Stimulated activated naive CD4-positive, alpha-beta T cell (primary cell): ENCODE measurements at places on chromosomes 3 and 15.
A peak's percentile ranks its signal among the peaks of the same experiment; 100 is the strongest.

DNA sequence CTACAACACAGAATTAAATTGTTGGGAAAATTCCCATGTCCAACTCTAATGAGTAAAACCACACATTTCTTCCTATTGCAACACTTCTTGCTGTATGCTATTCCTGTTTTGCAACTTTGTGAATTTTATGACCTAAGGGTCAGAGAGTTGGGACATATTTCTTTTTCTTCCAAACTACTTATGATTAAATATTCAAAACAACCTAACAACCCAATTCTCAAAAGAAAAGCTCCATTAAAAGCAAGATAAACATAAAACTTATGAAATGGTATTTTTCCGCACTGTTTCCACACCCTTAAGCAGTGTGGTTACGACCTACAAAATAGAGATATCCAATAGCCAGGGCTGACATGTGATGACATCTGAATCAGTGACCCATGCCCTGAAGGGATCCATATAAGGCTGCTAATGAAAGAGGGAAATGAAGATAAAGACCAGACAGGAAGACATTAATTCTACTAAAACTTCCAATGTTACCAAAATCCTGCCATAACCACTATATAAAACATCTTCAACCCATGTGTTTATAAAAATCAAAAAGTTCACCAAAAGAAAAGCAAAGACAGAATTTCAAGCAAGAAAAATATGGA lies 45.6 kb downstream of the DMXL2 start:
- no peak for DNase-seq

GRCh38 chr3:129971351-129972052 lies 3.0 kb upstream of the TRH start:
- DNase-seq, result no peak

DNA sequence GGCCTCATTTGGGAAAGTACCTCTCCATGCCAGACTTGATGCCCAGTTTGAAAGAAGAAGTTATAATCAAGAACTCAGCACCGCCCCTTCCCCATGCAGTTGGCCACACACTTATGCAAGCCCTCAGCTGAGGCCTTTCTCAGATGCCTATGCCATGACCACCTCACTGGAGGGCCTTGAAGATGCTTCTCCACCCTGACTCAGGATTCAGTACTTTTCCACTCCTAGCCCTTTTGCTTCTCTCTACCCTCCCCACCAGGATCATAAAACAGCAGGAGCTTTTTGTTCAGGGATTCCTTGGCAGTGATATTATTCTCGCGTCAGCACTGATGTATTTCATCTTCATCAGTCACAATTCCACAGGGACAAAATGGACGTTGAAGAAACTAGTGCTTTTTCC lies 313.5 kb downstream of the PYDC2 start:
- DNase-seq, result no peak

GRCh38 chr3:129558772-129559564 lies 16.0 kb downstream of the H1-8 start:
- no peak for DNase-seq

DNA sequence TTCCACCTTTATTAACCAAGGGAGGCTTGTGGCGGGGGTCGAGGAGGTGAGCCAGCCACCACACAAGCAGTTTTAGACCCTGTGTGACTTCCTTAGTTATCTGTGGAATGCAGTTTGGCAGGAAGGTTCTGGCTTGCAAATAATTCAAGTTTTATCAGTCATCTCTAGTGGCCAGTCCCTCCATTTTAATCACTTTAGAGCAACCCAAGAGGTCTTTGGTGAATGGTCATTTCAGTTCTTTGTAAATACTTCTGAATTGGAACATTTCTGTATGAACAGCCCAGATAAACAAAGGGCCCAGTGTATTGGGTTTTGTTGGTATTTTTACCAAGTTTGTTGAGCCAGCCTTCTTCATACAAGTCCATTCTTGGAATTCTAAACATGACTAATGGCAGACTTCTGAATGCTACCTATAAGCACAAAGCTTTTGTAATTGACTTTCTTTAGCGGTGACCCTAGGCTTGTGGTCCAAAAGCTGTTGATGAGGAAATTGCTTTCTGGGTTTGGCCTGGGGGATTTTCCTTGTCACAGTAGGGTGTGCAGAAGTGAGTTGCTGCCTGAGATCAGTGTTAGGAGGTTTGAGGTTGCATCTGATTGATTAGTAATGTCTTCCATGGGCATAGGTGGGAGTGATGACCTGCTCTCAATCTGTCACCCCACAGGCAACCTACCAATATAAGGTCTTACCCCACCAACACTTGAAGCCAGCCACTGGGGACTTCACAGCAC lies 193.3 kb upstream of the TOPAZ1 start:
- DNase-seq, result no peak

DNA sequence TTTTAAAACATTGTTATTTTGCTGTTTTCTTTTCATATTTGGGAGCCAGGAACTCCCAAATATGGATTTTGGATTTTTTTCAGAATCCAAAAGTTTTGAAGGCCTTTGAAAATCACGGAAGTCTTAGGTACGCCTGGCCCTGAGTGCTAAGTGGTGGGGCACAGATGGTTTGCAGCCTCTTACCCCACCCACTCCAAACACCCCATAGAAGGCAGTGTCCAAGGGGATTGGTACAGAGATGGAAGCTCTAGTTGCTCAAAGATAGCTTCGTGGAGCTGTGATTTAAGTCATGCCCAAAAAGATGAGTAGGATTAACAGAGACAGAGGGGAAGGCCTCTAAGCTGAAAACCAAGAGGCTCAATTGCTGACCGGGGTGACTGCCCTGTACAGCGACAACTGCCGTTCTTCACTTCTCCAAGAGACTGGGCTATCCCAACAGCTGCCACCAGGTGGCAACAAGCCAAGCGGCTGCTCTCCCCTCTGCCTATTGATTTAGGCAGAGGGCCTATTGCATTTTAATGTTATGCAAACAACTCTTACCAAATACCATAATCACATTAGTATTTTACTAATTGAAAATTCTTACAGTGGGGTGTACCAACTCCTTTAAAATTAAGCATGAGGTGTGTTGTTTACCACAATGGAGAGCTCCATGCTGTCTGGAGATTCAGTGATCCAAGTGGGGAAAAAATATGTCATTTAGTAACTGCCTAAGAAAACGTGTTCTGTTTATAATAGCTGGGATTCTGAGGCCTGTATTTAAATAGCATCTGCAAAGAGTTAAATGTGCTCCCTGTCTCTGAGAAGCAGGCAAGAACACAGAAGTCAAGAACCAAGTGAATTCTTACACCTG lies 64.0 kb upstream of the C15orf61 start:
- peak; percentile 68 for DNase-seq

- no peak for DNase-seq
These were observed 36.6 kb downstream of the SLCO2A1 start for GRCh38 chr3:133992951-133993620.

DNA sequence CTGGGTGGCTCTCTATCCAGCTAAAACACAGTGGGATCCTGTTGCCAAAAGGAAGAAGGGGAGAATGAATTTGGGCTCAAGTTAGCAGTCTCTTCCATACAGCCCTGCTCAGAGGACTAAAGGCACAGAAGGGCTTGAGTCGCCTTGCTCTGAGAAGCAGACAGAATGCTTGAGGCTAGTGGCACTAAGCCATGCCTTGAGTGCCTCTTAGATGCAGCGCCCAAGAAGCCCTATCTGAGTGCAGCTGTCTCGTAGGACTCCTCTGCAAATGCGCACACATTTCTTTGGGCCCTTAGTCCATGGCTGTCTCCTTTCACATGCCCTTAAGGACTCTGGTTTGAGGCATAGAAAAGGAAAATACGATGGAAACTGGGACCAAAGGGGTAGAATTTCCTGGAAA lies 211.3 kb upstream of the CHRM5 start:
- no peak for DNase-seq

- DNase-seq, result no peak
These were observed 613.4 kb downstream of the MCTP2 start for GRCh38 chr15:94844538-94845389.

- DNase-seq, result no peak
These were observed 1.5 kb downstream of the MELTF start for GRCh38 chr3:197027896-197028727.

- DNase-seq, result no peak
These were observed 83.2 kb upstream of the PLSCR4 start for GRCh38 chr3:146334151-146334550.

DNA sequence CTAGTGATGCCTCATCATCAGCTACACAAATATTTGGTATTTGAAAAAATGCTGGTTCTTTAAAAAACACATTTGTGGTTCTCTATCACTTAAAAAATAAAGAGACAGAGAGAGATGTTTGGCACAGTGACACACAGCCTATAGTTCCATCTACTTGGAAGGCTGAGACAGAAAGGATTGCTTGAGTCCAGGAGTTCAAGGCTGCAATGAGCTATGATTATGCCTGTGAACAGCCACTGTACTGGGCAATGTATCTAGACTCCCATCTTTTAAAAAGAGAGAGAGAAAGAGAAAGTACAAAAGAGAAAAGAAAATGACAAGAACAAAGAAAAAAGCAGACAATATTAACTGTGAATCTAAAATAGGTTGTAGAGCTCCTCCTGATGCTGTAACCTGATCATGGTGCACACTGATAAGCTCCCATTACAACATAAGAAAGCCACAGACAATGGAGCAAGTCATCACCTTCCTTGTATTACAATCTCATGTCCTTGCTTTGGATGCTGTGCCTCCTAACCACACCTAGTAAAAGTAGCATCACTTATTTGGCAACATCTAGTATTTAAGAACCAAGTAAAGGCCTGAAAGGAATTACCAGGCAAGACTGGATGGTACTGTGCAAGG lies 31.7 kb upstream of the MAP4 start:
- DNase-seq, result no peak

GRCh38 chr3:100463002-100463401 lies 29.4 kb upstream of the TMEM45A start:
- DNase-seq, result no peak

DNA sequence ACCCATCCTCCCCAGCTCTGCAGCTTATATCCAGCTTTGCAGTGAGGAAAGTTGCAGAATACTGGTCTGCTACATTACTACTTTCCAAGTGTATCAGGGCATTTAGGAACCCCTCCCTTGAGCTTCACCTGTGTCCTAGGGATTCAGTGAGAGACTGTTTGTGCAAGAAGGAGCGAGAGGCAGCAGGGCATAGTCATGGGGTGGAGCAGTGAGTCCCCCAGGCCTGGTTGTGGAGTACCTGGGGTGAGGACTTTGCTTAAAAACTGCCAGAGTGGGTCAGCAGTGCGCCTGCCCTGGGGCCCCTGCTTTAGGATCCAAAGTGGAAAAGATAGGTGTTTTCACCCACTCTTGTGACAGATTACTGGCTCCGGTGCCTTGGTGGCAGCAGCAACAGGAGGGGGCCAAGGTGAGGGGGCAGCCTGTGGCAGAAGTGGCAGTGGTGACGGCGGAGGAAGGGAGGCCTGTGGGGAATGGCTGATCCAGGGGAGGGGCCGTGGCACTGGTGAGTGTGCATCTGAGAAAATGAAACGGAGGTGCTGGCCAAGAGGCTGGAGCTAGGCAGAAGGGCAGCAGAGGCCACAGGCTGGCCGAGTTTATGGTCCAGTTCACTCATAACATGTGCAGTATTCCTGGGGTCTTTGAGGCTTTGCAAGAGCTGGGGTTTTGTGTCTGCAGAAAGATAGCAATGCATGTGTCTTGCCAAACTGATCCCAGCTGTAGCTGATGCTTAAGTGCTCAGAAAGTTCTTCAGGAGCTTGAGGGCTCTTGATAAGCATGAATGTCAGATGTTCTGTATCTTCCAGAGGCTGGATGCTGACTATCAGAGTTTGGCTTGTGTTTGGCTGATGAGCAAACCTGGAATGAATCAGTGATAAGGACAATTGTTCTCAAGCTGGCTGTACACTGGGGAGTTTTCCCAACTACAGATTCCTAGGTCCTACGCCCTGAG lies 43.4 kb downstream of the GOLGA6A start:
- no peak for DNase-seq

DNA sequence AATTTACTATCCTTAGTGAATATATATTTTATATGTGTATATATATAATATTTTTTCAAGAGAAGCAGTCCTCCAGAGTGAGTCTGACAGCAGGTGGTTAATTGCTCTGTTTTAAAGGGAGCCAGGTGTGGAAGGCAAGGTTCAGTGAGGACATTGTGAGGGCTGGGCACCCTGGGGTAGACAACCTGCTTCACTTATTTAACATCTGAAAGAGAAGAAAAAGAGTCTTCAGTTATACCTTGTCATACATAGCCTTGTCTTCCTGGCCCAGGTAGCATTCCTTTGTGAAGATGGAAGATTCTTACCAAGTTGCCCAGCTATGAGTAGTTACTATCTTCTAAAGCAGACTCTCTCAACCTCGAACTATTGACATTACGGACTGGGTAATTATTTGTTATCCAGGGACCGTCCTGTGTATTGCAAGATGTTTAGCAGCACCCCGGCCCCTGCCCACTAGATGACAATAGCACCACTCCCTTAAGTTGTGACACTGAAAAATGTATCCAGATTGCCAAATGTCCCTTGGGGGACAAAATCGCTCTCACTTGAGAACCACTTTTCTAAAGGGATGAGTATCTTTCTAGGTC lies 336.0 kb upstream of the TRIM42 start:
- DNase-seq, result no peak

DNA sequence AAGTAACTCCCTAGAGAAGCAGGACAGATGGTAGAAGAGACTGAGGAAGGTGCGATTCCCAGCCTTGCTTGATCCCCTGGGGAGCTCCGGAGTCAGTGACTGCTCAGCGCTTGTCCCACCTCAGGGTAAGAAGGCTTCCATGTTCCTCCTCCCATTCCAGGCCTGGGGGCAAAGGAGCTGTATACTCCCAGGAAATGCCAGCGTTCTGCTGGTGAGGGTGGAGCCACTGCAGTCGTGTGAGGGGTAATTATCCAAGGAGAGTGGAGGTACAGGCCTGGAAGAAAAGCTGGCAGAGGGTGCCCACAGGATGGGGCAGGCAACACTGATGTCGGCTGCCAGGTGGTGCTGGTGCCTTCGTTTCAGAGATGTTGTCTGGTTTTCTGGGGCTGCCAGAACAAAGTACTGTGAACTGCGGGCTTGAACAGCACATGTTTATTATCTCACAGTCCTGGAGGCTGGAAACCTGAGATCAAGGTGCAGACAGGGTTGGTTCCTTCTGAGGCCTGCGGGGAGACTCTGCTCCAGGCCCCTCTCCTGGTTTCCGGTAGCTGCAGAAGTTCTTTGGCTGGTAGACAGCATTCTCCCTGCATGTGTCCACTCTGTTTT lies 12.1 kb upstream of the APBA2 start:
- DNase-seq, result peak; percentile 37

GRCh38 chr15:86347245-86347644 lies 267.6 kb downstream of the AGBL1 start:
- DNase-seq, result no peak
